ENCODE measurements at places on chromosomes 6 and 20. TPM values are rescaled to one million over a fixed set of nuclear protein-coding genes. Genes with fewer than 3 reads are reported as not detected.

ADRM1 gene
- 72.3 TPM for polyA plus RNA-seq

CLPSL1 gene
- 0.39 TPM for polyA plus RNA-seq

SENP6 gene
- 147 TPM for polyA plus RNA-seq

MCCD1 gene
- polyA plus RNA-seq = 24.1 TPM
